Muscle of leg (tissue), 16 donors: ENCODE measurements at places on chromosomes 5 and 9. TPM values are rescaled to one million over a fixed set of nuclear protein-coding genes. Genes with fewer than 3 reads are reported as not detected.

Gene LECT2
- not detected for total RNA-seq

Gene SLC46A2
- total RNA-seq = 0.04 TPM

Gene ORM2
- not detected for total RNA-seq

Gene CETN3
- total RNA-seq = 34.5 TPM

Gene DRD1
- under 0.01 TPM for total RNA-seq

Gene C9orf50
- not detected for total RNA-seq

Gene LAMC3
- 1.1 TPM for total RNA-seq

Gene LMX1B
- 1.0 TPM for total RNA-seq

DNA sequence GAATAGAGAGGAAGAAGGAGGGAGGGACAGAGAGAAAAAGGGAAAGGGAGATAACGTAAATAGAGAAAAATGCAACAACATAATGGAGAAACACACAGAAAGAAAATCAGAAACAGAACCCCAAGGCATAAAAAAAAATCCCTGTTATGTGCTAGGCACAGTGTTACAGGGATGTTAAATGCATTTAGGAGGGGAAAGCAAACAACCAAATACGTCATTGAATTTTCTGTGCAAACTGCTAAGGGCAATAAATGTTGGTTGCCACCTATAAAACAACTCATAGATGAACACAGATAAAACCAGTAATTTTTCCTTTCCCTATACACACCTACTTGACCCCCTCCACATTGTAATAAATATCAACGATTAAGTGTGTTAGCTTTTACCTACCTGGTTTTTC, 51.3 kb upstream of the ASTN2 start:
- no peak overlapping the region for H3K4me3 ChIP-seq
- H3K4me1 ChIP-seq = peaks cover 15% of the 10 kb centered on the region
- no peak for DNase-seq
- H3K27me3 ChIP-seq = no peaks in the 10 kb centered on the region

DNA sequence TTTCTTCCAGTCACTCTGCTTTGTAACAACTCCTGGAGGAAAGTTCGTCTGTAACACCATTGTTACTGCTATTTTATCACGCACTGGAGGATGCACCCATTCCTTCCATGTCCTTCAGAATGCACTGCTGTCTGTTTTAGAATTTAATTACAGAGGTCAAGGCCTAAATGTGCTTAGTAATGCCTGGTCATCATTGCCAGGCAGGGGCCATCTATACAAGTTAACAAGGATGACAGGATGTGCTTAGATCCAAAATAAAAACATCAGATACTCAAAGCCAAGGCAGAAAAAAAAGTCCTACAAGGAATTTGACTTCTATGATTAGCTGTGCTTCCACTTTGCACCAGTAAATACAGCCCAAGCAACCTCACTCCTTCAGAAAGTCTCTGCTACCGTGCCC, 371.4 kb downstream of the SEMA5A start:
- H3K27me3 ChIP-seq = no peaks in the 10 kb centered on the region
- no peak for DNase-seq
- H3K36me3 ChIP-seq = peaks cover 5% of the 10 kb centered on the region
- H3K4me3 ChIP-seq = no peak overlapping the region

DNA sequence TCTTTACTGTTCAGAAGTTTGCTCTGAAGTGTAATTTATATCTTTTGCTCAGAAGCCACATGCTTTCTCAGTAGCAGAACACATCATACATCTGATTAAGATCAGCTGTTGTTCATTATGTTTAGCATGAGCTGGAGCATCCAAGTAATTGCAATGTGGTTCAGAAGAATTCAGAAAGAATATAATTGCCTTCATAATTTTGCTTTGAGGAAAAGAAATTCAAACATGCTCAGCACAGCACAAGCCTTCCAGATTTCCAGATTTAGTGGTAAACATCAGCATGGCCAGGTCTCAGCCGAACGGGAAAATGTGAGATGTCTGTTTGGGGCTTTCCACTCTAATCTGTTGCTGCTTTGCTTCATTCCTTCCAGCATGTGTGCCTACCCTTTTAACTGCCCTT, 65.9 kb downstream of the ITGA1 start:
- no peak overlapping the region for H3K27ac ChIP-seq
- H3K4me1 ChIP-seq = no peaks in the 10 kb centered on the region
- no peak overlapping the region for H3K4me3 ChIP-seq

DNA sequence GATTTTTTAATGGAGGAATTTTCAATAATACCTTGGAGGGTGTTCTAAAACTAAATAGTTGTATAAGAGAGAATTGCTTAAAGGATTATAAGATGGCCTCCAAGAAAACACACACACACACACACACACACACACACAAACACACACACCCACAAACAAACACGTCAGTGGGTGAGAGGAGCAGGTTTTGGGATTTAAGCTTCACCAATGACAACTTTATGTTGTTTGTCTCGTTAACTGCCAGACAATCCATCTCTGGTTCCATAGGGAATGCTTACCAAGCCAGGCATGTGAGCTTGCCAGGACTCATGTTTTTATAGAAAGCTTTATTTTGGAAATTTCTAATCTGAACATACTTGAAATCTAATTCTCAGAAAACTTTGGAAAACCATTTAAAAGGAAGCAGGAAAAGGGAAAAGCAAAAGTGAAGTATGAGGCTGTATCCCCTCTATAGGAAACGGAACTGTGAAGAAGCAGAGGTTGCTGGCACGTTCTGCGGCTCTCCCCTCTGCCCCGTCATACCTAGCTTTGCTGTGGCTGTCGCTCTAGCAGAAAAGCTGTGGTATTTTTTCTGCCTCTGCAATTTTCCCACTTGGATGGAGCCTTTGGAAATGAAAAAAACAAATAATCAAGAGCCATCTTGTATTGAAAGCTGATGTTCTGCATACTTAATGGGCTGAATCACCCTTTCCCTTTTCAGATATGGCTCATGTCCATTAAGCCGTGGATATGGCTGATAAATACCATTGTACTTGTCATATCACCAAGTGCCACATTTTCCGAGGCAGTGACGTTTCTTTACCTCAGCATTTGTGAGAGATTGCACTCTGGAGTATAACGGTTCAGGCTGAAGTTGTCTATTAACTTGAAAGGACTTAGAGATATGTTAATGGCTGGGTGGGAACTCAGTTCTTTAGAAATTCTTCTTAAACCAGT, 112.7 kb downstream of the NTRK2 start:
- no peaks in the 10 kb centered on the region for H3K27me3 ChIP-seq
- no peaks in the 10 kb centered on the region for H3K36me3 ChIP-seq
- peak; percentile 84 for DNase-seq
- H3K4me3 ChIP-seq = no peak overlapping the region
- peak overlapping the region; percentile 39 for H3K27ac ChIP-seq

GRCh38 chr9:110248361-110248760, 7.9 kb downstream of the TXN start:
- no peaks in the 10 kb centered on the region for H3K4me1 ChIP-seq
- no peaks in the 10 kb centered on the region for H3K27me3 ChIP-seq
- no peak for DNase-seq
- no peak overlapping the region for H3K27ac ChIP-seq
- H3K36me3 ChIP-seq = peaks cover 32% of the 10 kb centered on the region
- no peak overlapping the region for H3K4me3 ChIP-seq

DNA sequence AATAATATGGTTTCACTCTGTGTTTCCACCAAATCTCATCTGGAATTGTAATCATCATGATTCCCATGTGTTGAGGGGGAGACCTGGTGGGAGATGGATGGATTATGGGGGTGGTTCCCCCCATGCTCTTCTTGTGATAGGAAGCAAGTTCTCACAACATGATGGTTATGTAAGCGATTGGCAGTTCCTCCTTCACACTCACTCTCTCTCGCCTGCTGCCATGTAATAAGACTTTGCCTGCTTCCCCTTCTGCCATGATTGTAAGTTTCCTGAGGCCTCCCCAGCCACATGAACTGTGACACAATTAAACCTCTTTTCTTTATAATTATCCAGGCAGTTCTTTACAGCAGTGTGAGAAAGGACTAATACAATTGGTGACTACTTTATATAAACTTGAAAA, 48.4 kb downstream of the PTBP3 start:
- no peak overlapping the region for H3K27ac ChIP-seq
- no peak for DNase-seq
- no peak overlapping the region for H3K4me3 ChIP-seq
- H3K36me3 ChIP-seq = peaks cover 4% of the 10 kb centered on the region
- no peaks in the 10 kb centered on the region for H3K27me3 ChIP-seq

GRCh38 chr5:27315363-27316270, 277.2 kb upstream of the CDH9 start:
- H3K4me3 ChIP-seq = no peak overlapping the region
- no peak overlapping the region for H3K27ac ChIP-seq
- H3K27me3 ChIP-seq = no peaks in the 10 kb centered on the region
- DNase-seq = peak; percentile 1

GRCh38 chr5:157544623-157544989, 31.0 kb downstream of the ADAM19 start:
- H3K4me1 ChIP-seq = peaks cover 50% of the 10 kb centered on the region
- H3K4me3 ChIP-seq = no peak overlapping the region
- DNase-seq = no peak
- H3K27me3 ChIP-seq = no peaks in the 10 kb centered on the region
- peak overlapping the region; percentile 14 for H3K27ac ChIP-seq

- peaks cover 51% of the 10 kb centered on the region for H3K4me1 ChIP-seq
- no peaks in the 10 kb centered on the region for H3K27me3 ChIP-seq
- H3K4me3 ChIP-seq = no peak overlapping the region
- H3K27ac ChIP-seq = peak overlapping the region; percentile 47
- DNase-seq = peak; percentile 41
Observed at GRCh38 chr5:74627646-74628279, 12.8 kb downstream of the ENC1 start.

- H3K4me3 ChIP-seq = no peak overlapping the region
- H3K27me3 ChIP-seq = no peaks in the 10 kb centered on the region
- H3K27ac ChIP-seq = no peak overlapping the region
- H3K36me3 ChIP-seq = no peaks in the 10 kb centered on the region
- H3K4me1 ChIP-seq = no peaks in the 10 kb centered on the region
Observed at GRCh38 chr9:90514877-90515276, 127.7 kb downstream of the DIRAS2 start.

GRCh38 chr5:59037941-59038797, 455.3 kb downstream of the RAB3C start:
- H3K27ac ChIP-seq = peak overlapping the region; percentile 80
- no peaks in the 10 kb centered on the region for H3K36me3 ChIP-seq
- H3K4me1 ChIP-seq = peaks cover 15% of the 10 kb centered on the region
- DNase-seq = peak; percentile 32
- H3K4me3 ChIP-seq = peak overlapping the region; percentile 77
- H3K27me3 ChIP-seq = no peaks in the 10 kb centered on the region
